ENCODE measurements at places on chromosomes 5 and 9.

- DNase-seq = no peak
Measured at GRCh38 chr5:142680605-142681259, 5.2 kb downstream of the FGF1 start.

- DNase-seq = no peak
Measured at GRCh38 chr5:56077796-56078233, 83.1 kb upstream of the IL6ST start.

DNA sequence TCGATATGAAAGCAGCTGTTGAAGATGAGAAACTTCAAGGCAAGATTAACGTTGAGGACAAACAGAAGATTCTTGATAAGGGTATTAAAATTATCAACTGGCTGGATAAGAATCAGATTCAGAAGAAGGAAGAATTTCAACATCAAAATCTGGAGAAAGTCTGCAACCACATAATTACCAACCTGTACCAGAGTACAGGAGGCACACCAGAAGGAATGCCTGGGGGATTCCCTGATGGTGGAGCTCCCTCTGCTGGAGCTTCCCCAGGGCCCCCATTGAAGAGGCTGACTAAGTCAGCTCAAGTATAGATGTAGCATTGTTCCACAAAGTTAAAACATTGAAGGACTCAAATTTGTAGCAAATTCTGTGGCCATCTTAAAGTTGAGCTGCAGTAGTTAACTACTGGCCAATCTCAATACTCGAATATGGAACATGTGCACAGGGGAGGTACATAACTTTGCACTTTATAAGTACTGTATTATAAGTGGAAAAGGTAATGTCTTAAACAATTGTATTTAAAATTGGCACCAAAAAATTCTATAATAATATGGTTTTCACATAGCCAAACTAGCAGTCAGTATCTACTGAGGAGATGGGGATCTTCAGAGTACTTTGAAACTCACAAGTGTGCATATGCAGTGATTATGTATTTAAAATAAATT is 237.5 kb downstream of the CHSY3 start:
- DNase-seq = no peak

DNA sequence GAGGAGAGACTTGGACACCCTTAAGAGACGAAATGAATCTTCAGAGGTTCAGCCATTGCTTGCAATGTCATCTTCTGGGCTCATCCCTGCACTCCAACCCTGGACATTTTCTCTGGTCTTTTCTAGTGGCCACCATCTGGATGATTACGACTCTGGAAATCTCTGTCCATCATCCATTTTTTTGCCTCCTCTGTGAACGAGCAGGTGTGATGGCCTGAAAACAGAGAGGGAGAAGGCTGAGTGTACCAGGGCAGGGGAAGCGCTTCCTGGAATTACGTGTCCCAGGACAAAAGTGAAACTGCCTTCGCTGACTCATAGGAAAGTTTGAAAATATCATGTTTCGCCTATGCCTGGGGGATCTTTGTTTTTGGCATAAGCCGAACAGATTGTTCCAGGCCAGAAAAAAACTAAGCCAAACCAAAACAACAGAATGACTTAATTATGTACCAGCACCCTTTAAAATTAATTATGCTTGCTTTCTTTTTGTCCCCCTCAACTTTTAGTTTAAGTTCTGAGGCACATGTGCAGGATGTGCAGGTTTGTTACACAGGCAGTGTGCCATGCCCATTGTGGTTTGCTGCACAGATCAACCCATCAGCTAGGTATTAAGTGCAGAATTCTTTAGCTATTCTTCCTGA is 31.9 kb downstream of the ANKRD33B start:
- no peak for DNase-seq

- DNase-seq = no peak
Measured at GRCh38 chr5:41009232-41009631, 61.9 kb downstream of the MROH2B start.

DNA sequence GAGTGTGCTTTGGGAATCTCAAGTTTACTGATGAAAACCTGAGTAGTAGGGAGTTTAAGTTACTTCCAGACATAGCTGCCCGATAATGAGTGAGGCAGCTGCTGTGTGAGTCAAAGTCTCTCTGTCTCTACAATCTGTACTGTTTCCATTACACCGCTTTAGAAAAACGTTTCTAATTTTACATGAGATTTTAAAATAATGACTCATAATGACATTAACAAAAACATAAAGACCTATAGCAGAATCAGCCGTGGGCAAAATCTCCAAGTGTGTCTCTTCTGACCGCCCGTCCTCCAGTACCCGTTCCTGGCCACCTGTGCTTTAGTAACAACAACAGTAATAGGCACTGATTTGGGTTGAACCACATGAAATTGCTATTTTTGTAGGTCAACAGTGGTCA is 69.6 kb upstream of the PRRC1 start:
- no peak for DNase-seq

- no peak for DNase-seq
Measured at GRCh38 chr5:127385936-127386335, 95.3 kb downstream of the MEGF10 start.

- DNase-seq = no peak
Measured at GRCh38 chr9:36929350-36929675, 104.8 kb downstream of the PAX5 start.

GRCh38 chr9:20662156-20662555 is 21.9 kb upstream of the FOCAD start:
- no peak for DNase-seq

GRCh38 chr5:154115291-154115690 is 75.2 kb upstream of the GALNT10 start:
- DNase-seq = no peak

DNA sequence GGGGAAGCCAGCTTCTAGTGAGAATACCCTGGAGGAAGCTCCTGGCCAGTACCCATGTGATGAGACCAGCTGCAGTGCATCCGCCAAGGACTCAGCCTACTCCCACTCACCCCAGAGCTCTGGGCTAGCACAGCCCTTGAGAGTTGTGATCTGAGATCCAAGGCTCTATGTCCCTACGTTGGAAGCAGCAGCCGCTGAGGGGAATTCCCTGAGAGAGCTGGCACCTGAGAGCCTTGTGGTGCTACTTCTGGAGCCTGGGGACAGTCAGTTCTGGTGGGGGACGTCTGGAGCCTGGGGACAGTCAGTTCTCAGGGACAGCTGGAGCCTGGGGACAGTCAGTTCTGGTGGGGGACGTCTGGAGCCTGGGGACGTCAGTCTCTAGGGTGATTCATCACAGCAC is 39.2 kb downstream of the PDZD2 start:
- DNase-seq = no peak

DNA sequence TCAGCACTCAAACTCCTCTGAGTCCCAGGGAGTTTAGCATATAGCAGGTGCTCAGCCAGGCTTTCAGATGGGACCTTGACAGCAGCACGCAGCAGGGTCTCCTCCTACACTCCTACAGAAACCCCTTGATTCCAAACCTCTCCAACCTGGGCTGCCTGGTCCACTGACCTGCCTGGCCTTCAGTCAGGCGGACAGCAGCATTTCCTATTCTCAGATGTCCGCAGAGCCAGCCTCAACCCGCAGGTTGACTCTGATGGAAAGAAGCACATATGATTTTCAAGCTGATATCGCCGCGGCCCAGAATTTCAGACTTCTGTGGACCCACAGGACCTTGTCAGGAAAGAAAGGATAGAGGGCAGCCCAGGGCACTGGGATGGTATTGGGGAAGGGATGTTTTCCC is 5.3 kb upstream of the SLC25A48 start:
- no peak for DNase-seq

DNA sequence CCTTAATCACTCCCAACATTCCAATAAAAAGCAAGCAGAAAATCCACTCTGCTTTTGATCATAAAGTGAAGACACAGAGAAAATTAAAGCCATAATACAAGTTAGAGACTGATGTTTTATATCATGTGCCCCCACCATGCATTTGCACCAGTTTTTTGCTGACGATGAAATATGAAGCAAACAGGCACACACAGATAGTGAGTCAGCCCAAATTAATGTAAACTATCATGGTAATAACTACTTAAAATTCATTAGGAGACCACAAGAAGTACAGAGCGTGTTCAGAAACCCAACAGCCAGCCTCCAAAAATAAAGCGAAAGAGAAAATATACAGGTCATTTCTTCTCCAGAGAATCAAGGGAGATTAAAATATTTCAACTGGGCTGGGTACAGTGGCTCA is 46.4 kb upstream of the KDM4C start:
- no peak for DNase-seq

DNA sequence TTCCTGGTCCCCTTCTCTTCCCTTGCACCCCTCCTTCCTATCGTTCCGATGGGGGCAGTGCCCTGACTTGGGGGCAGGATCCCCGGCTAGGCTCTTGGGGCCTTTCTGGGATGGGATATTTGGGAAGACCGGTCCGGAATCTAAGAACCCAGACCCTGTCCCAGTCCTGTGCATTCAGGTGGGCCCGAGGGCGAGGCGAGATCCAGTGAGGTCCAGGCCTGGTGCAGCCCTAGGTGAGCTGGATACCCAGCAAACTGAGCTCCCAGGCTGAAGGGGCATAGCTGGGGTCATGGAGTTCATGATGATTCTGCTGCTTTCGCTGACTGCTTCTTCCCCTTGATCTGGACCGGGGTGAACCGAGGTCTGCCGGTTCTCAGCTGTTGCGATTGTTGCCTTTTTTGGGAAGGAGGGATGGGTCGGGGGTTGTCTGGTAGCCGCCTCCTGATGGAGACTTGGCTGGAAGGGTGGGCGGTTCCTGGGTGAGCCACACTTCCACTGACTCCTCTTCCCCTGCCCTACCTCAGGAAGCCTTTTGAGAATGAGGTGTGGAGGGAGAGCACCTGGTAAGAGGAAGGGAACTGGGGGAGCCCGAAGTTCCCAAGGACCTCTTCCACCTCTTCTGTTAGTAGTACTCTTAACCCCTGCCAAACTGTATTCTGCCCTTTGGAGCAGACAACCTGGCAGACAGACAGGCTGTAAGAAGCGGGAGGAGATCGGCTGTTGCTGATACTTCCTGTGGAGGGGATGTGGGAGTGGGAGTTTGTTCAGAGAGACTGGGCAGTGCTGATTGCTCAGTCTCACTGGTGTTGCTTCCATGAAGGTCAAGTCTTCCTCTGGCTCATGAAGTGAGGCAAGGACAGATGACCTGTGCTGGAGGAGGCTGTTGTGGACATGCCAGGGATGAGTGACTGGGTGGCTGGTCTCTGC is 1.0 kb downstream of the LRRC8A start:
- no peak for DNase-seq

GRCh38 chr9:77403239-77403638 is 225.9 kb downstream of the VPS13A start:
- no peak for DNase-seq

DNA sequence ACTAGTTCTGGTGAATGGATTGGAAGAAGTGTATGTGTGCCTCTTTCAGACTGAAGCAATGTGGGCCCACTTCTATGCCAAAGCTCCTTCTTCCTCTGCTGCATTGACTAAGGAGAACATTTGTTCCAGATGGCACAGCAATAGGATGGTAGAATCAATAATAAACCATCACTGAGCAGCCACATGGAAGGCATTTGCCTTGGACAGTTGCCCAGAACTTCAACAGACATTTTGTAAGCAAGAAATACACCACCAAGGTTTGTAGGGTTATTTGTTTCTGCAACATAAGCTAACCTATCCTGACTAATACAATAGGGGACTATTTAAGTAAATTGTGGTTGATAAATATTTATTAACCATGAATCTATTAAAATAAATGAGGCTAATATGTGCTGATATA is 37.7 kb upstream of the CSNK1G3 start:
- DNase-seq = no peak

DNA sequence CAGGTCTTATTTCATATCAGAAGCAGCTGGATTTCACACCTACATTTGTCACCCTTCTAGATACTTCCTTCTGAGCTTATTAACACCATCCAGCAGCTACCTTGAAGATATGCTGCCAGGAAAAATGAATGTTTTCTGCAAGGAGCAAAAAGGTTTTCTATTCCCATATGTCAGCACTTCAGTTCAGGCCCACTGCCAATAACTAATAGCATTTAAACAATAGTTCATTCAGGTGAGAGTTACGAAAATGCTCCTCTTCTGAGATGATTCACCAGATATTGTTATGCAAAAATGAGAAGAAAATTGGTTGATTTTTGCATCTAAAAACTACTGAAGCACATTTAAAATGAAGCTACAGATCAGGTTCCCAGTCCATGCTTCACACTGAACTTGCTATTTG is 56.4 kb upstream of the ISL1 start:
- no peak for DNase-seq

DNA sequence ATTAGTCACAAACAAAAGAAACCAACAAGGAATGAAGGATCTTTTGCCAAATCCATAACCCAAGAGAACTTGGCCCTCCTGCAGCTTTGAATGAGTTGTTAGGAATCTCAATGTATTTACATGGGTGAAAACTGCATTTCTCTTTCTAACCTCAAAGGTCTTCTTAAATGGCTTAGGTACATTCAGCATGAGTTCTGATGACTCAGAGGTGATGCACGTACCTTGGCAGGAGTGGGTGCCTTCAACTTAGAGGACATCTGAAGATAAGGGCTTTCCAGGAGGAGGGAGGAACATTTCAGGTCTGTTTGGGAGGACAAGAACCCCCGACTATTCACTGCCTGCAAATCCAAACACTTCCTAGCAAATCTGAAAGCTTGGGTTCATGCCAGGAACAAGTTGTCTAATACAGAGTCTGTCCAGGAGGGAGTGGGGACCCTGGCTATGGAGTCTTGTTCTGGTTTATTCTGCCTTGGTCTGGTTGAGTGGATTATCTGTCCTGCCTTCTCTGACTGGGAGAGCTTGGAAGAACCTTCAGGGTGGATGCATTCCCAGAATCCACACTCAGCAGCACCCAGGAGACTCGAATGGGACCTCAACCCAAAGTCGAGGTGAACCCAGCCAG is 65.7 kb downstream of the IRX2 start:
- DNase-seq = no peak

GRCh38 chr9:95080961-95081647 is 236.4 kb downstream of the FANCC start:
- DNase-seq = no peak

- no peak for DNase-seq
Measured at GRCh38 chr5:10056228-10056760, 193.4 kb downstream of the ATPSCKMT start.

DNA sequence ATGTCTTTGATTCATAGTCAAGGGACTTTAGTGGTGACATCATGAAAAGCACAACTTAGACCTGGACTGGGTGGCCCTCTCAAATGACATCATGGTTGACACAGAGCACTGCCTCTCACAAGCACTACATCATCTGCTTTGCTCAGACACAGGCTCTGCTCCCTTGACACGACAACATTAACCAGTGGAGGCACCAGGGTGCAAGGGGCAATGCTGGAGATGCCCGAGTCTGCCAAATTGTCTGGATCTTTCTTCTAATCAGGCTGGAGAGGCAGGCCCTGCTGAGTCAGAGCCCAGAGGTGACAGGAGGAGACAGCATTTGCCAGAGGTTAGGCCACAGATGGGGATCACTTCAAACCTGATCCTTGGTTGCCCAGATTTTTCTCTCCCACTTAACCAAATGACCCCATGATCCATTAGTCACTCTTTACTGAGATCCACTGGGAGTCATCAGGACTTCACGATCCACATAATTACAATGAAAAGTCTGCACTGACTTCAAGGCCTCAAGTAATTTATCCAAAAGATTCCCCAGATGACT is 174.4 kb downstream of the SLIT3 start:
- DNase-seq = no peak

DNA sequence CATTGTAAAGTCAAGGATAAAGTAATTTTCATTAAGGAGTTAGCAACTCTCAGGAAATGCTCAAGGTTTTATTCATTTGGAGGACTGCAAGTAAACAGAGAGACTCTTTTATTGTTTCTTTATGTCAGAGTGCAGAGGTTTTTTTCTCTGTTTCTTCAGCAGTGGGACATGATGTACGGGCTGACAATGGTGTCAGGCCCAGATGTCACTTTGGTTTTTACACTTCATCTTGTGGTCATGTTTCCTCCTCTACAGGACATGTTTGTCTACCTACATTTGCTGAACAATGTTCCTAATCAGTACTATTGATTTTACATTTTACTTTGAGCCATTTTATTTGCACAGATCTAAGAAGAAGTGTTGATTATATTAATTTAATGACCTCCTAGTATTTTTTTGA is 72.8 kb upstream of the PARP8 start:
- peak; percentile 6 for DNase-seq

All from stimulated activated CD8-positive, alpha-beta memory T cell treated with anti-CD3 and anti-CD28 coated beads, Interleukin-4, amount 100 ng/mL, for 4 hours (primary cell).